ENCODE measurements at places on chromosomes 7 and 10. TPM values are rescaled to one million over a fixed set of nuclear protein-coding genes. Genes with fewer than 3 reads are reported as not detected.

ZNF853 gene
- 9.2 TPM for total RNA-seq

- no peak overlapping the region for H3K27ac ChIP-seq
- no peaks in the 10 kb centered on the region for H3K27me3 ChIP-seq
- peaks cover 3% of the 10 kb centered on the region for H3K36me3 ChIP-seq
These were observed 124.7 kb downstream of the ARID5B start for GRCh38 chr10:62025901-62026879.

GRCh38 chr10:126204320-126204719 is 184.0 kb downstream of the ADAM12 start:
- no peaks in the 10 kb centered on the region for H3K27me3 ChIP-seq
- no peak overlapping the region for H3K4me3 ChIP-seq
- peaks cover 16% of the 10 kb centered on the region for H3K4me1 ChIP-seq
- H3K27ac ChIP-seq = no peak overlapping the region

DNA sequence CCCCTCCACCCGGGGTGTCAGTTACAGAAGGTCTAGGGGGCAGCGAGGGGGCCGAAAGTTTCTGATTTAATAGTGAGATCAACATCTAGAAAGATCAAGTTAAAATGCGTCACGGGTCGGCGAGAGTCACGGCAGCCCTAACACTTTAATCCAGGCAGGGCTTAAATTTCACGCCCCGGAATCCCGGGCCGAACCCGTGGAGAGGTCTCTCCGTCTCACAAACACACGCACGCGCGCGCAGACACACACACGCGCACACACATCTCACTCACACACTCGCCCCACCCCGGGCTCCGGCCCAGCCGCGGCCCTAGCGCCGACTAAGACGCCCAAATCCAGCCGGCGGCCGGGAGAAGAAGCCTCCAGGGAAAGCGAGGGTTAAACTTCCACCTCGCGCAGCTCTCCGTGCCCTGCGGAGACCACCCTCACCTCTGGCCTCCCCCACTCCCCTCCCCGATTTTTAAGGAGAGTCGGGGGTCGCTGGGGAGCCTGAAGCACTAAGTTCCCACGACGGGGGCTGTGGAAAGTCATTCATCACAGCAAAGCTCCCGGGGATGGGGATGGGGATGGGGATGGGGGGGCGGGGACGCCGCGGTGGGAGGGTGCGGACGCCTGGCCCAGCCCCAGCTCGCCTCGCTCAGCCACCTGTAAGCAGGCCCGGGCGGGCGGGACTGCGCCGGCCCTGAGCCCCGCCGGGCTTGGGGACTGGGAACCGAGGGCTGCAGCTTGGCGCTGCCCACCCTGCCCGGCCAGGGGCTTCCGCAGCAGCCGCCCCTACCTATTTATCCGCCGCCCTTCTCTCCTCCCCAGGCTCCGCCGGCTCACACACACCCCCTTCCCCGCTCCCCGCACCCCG is 1.6 kb downstream of the PDGFA start:
- H3K27ac ChIP-seq = no peak overlapping the region
- peak overlapping the region; percentile 83 for H3K4me3 ChIP-seq
- no peaks in the 10 kb centered on the region for H3K36me3 ChIP-seq
- peaks cover 73% of the 10 kb centered on the region for H3K27me3 ChIP-seq
- no peak for DNase-seq
- peaks cover 13% of the 10 kb centered on the region for H3K4me1 ChIP-seq

ITGA8 gene
- total RNA-seq = 0.37 TPM

- DNase-seq = no peak
- H3K4me3 ChIP-seq = no peak overlapping the region
- no peak overlapping the region for H3K27ac ChIP-seq
These were observed 30.2 kb downstream of the C10orf143 start for GRCh38 chr10:130080461-130080814.

DKK1 gene
- total RNA-seq = 3.3 TPM

ABI1 gene
- total RNA-seq = 30.4 TPM

DNA sequence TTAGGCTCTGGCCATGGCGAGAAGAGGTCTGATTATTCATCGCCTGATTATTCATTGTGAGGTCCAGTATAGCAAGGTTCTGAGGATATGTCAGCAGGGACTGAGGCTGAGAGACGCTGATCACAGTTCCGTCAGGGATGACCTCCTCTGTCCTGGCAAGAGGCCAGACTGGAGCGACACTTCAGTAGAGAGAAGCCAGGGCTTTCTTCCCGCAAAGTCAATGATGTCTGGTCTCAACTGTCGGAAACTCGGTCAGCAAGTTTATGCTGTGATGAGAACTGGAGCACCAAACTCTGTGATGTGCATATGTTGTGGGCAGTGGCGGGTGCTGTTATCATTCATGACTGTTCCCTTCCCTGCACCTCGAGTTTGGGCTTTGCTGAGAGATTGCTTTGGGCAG is 29.0 kb upstream of the GNA12 start:
- DNase-seq = no peak
- no peaks in the 10 kb centered on the region for H3K27me3 ChIP-seq
- H3K4me1 ChIP-seq = peaks cover 16% of the 10 kb centered on the region
- no peak overlapping the region for H3K27ac ChIP-seq

NKX2-3 gene
- total RNA-seq = not detected

- H3K27me3 ChIP-seq = no peaks in the 10 kb centered on the region
- peak overlapping the region; percentile 100 for H3K4me3 ChIP-seq
- H3K36me3 ChIP-seq = peaks cover 5% of the 10 kb centered on the region
- peaks cover 21% of the 10 kb centered on the region for H3K4me1 ChIP-seq
These were observed 458 bp downstream of the COX15 start for GRCh38 chr10:99731306-99732032.

DNA sequence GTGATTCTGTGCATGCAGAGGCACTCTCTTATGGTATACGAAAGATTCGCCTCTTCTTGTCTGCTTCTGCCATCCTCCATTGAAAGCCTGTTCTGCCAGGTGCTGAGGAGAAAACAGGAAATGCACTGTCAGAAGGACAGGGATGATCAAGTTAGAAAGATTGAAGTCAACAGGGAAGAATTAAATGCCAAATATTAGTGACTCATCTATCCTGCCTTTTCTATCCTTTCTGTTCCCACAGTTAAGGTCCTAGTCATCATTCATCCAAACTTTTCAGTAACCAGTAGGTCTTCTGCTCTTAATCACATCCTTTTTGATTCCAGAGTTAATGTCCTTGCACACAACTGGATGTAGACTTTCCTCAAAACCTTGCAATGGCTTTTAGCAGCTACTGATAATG is 4.8 kb upstream of the ZNF783 start:
- H3K27ac ChIP-seq = no peak overlapping the region
- peaks cover 6% of the 10 kb centered on the region for H3K4me1 ChIP-seq
- no peaks in the 10 kb centered on the region for H3K27me3 ChIP-seq
- no peak for DNase-seq
- H3K4me3 ChIP-seq = no peak overlapping the region

- no peak overlapping the region for H3K27ac ChIP-seq
- H3K4me1 ChIP-seq = no peaks in the 10 kb centered on the region
- DNase-seq = no peak
These were observed 8.1 kb downstream of the ZNF746 start for GRCh38 chr7:149489391-149490024.

DNA sequence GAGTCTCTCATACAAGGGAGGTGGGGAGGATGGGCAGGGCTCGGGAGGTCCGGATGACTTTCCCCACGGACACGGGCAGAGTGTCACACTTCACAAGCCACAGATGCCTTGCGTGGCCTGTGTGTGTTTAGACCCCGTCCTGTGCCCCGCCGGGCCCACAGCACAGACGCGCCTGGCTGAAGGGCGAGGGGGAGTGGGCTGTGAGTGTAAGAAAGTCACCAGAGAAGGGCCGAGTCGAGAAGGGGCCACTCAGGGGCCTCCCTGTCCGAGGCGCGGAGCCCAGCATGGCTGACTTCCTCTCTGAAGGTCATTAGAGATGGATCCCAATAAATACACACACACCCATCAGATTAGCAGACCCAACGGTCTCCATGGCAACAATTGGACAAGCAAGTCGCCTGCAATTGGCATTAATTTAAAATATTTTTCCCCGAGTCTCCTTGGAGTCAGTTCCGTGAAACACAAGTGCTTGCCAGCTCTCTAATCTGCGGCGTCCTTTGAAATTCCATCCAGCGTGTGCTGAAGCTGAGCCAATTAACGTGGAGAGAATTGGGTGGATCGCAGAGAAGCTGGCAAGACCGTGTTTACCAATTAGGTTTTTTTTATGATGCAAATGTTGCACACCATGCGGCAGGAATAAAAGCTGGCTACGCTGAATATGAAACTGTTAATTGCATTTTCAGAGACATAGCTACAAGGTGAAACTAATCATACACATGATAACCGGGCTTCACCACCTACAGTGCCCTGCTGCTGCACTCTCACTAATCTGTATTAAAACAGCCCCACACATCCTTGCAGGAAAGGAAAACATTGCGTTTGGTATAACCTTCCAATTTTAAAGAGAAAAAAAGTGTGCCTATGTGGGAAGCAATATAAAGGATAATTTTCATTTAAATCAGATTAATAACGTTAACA is 571.2 kb downstream of the PTPRN2 start:
- H3K4me3 ChIP-seq = no peak overlapping the region
- no peaks in the 10 kb centered on the region for H3K36me3 ChIP-seq
- H3K4me1 ChIP-seq = peaks cover 4% of the 10 kb centered on the region
- DNase-seq = no peak
- H3K27me3 ChIP-seq = no peaks in the 10 kb centered on the region
- H3K27ac ChIP-seq = no peak overlapping the region

GRCh38 chr7:115721293-115722217 is 309.0 kb downstream of the TFEC start:
- no peak overlapping the region for H3K27ac ChIP-seq
- no peak overlapping the region for H3K4me3 ChIP-seq
- H3K4me1 ChIP-seq = no peaks in the 10 kb centered on the region

HMX3 gene
- total RNA-seq = not detected

GRCh38 chr7:29478687-29479240 is 84.9 kb upstream of the PRR15 start:
- peaks cover 58% of the 10 kb centered on the region for H3K4me1 ChIP-seq
- no peak for DNase-seq
- H3K27ac ChIP-seq = no peak overlapping the region
- peaks cover 14% of the 10 kb centered on the region for H3K27me3 ChIP-seq
- peak overlapping the region; percentile 81 for H3K4me3 ChIP-seq

CYP3A7 gene
- not detected for total RNA-seq

GRCh38 chr7:14570750-14571607 is 331.6 kb downstream of the DGKB start:
- no peaks in the 10 kb centered on the region for H3K27me3 ChIP-seq
- no peaks in the 10 kb centered on the region for H3K36me3 ChIP-seq
- DNase-seq = no peak
- H3K4me1 ChIP-seq = no peaks in the 10 kb centered on the region

DNA sequence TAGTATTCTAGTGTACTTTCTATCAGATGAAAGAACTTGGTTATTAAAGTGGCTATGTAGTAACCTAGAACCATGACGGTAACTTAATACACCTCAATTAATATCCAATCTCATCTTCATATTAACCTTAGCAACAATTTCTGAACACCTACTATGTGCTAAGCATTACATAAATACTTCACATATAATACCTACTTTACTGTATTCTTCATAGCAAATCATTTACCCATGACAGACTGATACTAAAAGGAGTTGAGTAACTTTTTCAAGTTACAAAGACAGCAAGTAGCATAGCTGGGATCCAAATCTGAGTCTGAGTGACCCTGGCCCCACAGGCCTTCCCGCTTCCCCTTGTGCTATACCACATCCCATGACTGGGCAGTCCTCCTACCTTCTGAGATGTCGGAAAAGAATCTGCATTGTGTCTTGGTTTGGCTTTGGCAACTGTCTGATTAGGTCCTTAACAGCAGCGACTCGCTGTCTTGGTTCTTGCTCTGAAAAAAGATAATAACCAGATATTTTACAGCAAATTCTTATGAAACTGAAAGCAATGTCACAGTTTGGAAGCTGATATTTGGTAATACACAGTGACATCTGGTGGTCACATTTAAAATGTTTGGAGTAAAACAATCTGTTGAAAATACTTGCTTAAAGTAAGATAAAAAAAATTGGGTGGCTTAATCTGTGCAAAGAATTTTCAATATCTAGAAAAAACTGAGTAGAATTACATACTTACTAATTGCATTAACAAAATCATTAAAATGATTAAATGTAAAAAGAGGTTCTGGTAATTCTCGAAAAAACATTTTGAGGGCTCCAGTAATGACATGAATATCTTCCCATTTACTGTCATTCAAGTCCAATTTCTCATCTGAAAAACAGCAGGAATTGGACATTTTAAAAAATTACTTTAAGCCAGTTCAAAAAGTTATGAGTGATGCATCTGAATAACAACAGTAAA is 120.1 kb downstream of the ARHGAP12 start:
- H3K4me1 ChIP-seq = peaks cover 15% of the 10 kb centered on the region
- DNase-seq = no peak
- no peaks in the 10 kb centered on the region for H3K27me3 ChIP-seq
- H3K27ac ChIP-seq = peak overlapping the region; percentile 67

RHOBTB1 gene
- total RNA-seq = 15.8 TPM

RBM20 gene
- 0.61 TPM for total RNA-seq

- DNase-seq = no peak
- peaks cover 28% of the 10 kb centered on the region for H3K4me1 ChIP-seq
- no peaks in the 10 kb centered on the region for H3K36me3 ChIP-seq
- no peak overlapping the region for H3K4me3 ChIP-seq
- H3K27ac ChIP-seq = no peak overlapping the region
- no peaks in the 10 kb centered on the region for H3K27me3 ChIP-seq
These were observed 76.9 kb upstream of the CAV2 start for GRCh38 chr7:116422683-116423082.

GRCh38 chr7:78039790-78040776 is 241.5 kb downstream of the PHTF2 start:
- DNase-seq = no peak
- H3K4me3 ChIP-seq = no peak overlapping the region
- H3K27me3 ChIP-seq = peaks cover 3% of the 10 kb centered on the region
- H3K4me1 ChIP-seq = no peaks in the 10 kb centered on the region
- H3K27ac ChIP-seq = no peak overlapping the region
- no peaks in the 10 kb centered on the region for H3K36me3 ChIP-seq

CDNF gene
- total RNA-seq = 1.1 TPM

DNA sequence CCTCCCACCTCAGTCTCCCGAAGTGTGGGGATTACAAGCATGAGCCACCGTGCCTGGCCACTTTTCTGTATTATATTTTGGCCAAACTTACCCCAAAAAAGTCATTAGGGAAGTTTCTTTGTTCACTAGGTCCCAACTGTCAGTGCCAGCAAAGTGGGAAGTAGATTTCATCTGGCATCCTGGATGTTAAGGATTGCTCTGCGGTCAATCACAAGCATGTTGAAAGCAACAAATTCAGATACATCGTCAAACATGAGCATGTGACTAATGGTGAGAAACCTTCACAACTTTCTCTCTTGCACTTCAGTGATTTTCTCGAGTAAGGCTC is 14.3 kb upstream of the LRRC17 start:
- H3K36me3 ChIP-seq = no peaks in the 10 kb centered on the region
- H3K27ac ChIP-seq = no peak overlapping the region
- no peaks in the 10 kb centered on the region for H3K27me3 ChIP-seq
- no peaks in the 10 kb centered on the region for H3K4me1 ChIP-seq
- no peak for DNase-seq

DNA sequence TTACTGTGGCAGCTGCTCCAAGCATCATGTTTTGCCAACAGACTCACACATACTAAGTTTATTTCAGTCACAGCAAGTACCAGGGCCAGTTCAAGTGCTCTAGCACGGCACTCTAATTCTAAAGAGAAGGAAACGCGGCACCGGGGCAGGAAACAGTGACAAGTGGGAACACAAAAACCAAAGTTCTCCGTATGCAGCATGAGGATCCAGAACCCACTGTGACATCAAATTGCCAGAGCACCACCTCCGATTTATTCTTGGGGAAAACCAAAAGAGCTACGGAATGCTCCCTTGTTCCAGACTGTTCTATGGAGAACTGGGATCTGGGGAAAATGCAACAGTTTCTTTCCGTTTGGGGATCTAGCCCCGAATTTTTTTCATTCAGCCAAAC is 448 bp upstream of the PTER start:
- H3K4me3 ChIP-seq = peak overlapping the region; percentile 92
- H3K27me3 ChIP-seq = peaks cover 32% of the 10 kb centered on the region
- peaks cover 21% of the 10 kb centered on the region for H3K4me1 ChIP-seq
- H3K27ac ChIP-seq = no peak overlapping the region
- DNase-seq = peak; percentile 2
